ENCODE measurements at places on chromosomes 6 and 20.

GRCh38 chr6:1842334-1842733 lies 232.6 kb downstream of the FOXC1 start:
- no peak for DNase-seq

DNA sequence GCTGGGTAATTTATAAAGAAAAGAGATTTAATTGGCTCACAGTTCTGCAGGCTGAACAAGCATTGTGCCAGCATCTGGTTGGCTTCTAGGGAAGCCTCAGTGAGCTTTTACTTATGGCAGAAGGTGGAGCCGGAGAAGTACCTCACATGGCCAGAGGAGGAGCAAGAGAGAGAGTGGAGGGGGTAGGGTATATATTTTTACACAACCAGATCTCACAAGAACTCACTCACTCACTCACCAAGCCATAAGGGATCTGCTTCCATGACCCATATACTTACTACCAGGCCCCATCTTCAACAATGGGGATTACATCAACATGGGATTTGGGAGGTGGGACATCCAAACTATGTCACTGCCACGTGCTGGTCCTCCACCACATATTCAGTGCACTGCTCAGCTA lies 152.6 kb upstream of the PRND start:
- DNase-seq: no peak

DNA sequence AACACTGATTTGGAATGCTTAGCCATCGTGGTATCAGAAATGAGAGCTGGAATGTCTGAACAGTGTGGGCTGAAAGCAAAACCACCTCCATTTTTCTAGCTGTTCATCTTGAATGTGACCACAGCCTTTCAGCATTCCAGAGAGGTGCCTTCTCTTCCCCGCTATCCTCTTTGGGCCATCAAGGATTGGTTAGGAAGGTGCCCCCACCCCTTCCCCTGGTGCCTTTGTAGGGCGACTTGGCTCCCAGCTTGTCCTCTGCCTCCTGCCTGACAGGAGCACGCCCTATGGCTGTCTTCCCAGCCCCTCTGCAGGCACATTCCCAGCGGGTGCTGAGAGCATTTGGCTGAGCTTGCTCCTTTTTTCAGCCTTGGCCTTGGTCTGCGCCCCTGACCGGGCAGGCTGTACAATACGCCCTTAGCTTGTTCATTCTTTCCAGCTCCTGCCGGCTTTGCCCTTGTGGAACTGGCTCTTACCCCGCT lies 97.5 kb downstream of the ARMC2 start:
- DNase-seq: no peak

DNA sequence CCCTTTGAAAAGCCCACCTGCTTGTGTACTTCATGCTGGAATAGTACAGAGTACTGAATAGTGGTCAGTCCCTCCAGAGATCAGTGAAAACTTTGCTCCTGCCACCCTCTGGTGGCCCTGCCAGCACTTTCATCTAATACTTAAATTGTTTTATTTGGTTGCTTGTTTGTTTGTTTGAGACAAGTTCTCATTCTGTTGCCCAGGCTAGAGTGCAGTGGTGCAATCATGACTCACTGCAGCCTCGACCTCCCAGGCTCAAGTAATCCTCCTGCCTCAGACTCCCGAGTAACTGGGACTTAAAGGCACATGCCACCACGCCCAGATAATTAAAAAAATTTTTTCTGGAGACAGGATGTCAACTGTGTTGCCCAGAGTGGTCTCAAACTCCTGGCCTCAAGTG lies 9.1 kb downstream of the FAM83D start:
- DNase-seq: peak; percentile 30

DNA sequence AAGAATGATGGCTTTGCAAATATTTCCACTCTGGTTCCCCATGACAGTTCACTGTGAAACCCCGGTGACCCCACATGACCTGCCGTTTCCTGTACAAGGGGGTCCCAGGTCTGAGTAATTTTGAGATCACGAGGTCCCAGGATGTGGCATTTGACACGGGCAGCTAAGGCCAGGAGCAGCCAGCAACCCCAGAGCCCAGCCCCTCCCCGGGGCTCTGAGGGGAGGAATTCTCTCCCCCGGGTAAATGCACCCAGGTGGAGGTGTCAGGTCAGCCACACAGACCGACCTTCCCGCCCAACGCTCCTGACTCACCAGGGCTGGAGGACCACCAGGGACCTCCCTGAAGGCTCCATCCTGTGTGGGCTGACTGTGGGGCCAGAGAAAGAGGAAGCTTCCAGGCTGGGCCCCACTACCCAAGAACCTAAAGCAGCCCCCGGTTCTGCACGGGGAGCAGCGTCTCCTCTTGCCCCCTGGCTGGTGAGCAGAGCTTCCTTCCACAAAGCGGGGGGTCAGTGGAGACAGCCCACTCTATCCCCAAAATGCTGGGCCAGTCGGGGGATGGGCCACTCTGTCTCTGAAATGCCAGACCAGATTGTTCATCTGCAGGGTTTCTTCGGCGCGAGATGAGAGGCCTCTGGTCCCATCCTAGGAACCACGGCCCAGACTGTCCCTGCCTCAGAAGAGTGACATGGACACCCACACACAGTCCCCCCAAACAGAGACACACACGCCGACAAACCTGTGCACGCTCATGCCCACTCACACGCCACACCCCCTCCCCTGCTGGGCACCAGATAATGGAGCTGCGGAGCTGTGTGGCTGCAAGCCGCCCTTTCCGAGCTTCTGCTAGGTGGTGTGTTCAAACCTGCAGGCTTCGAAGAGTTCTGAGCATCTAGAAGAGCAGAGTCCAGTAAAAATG lies 23.4 kb upstream of the SLCO4A1 start:
- no peak for DNase-seq

- no peak for DNase-seq
Observed at GRCh38 chr6:117677553-117678141, 2.4 kb downstream of the NUS1 start.

DNA sequence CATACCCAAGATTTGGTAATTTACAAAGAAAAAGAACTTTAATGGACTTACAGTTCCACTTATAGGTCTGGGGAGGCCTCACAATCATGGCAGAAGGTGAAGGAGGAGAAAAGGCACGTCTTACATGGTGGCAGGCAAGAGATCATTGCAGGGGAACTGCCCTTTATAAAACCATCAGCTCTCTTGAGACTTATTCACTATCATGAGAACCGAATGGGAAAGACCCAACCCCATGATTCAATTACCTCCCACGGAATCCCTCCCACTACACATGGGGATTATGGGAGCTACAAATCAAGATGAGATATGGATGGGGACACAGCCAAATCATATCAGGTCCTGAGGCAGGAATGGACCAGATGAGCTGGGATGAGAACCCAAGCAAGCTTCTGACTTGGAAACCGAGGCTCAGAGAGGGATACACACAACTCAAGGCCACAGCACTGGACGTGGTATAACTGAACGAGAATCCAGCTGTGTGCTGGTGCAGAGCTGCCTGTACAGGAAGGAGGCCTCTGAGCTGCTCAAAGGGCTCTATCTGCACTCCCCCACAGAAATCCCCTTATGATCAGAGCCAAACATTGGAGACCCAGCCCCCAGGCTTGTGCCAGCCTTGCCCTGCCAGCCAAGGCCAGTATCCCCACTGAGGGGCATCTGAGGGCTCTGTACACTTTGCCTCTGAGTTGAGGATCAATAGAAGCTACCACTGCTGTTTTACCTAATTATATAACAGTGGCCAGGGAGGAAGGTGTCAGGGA lies 137.8 kb downstream of the CEBPB start:
- no peak for DNase-seq

DNA sequence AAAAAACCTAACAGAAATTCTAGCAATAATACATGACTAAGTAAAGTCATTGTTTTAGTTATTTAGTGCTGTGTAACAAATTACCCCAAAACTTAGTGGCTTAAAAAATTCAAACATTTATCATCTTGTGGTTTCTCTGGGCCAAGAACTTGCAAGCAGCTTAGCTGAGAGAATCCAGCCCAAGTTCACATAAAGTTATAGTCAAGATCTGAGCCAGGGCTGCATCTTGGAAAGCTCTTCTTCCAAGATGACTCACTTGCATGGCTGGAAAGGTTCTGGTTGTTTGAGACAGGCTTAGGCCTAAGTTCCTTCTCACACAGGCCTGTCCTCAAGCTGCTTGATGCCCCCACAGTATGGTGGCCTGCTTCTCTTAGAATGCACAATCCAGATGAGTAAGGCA lies 217.8 kb upstream of the TSHZ2 start:
- DNase-seq: no peak

GRCh38 chr6:134466771-134467525 lies 149.0 kb upstream of the SGK1 start:
- DNase-seq: no peak

- no peak for DNase-seq
Observed at GRCh38 chr6:71349976-71350615, 61.5 kb downstream of the OGFRL1 start.
